ENCODE measurements at places on chromosomes 4 and X.

GRCh38 chr4:125734504-125734903 lies 419.7 kb downstream of the FAT4 start:
- DNase-seq: no peak

DNA sequence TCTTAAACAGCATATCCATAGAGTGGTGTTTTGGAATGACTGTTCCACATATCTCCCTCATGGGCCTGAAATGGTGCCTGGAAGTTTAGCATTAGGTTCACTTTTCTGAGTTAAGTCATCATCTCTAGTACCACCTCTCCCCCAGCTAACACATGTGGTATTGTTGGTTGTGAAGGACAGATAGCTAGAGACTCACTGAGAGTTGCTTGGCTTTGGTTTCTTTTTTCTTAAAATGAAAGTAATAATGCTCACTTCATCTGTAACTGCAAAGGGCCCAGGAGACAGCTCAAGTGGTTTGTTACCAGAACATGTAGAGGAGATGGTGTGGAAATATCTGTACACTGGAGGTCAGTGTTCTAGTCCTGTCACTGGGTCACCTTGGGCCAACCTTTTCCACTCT lies 90.9 kb downstream of the EFNB1 start:
- DNase-seq: no peak

DNA sequence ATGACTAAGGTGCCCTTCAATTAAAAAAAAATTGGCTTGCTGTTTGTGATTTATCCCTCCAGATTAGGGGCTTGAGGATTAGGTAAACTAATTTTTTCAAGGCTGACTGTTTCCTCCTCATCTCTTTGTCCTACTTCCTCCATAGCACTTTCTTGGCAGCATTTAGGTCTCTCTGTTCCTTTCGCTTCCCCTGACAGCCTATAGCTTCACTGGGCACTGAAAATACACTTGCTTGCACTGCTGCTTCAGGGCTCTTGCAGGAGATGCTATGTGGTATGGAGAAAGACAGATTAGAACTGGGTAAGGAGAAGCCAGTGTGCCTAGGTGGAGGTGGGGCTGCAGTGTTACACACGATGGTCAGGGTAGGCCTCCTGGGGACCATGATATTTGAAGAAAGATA lies 112.3 kb upstream of the SFRP2 start:
- DNase-seq: no peak

GRCh38 chr4:8005814-8006215 lies 66.2 kb upstream of the AFAP1 start:
- no peak for DNase-seq

DNA sequence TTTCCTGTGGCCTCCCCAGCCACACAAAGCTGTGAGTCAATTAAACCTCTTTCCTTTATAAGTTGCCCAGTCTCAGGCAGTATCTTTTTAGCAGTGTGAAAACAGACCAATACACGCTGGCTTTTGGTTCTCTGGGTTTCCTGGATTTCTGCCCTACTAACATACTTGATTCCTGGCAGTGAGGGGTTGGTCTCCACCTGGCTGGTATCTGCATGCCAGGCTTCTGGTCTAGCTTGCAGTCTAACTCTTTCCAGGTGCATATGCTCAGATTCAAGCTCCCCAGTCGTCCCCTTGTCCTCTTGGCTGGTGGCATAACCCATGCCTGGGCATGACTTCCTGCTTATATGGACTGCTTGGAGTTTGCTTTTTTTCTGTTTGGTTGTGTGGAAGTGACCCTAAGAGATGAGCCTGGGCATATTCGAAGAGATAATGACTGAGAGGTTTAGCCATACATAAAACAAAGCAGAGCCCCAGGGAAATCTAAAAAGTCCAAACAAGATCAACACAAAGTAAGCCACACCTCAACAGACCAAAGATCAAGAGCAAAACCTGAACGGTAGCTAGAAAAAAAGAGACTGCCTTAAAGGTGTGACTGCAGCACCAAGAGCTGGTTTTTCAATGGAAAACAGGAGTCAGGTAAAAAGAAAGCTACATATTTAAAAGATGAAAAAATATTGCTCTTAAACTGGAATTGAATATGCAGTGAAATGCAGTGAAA lies 102.1 kb upstream of the STS start:
- no peak for DNase-seq

GRCh38 chr4:177118596-177118995 lies 191.1 kb upstream of the NEIL3 start:
- no peak for DNase-seq

GRCh38 chr4:40991908-40992307 lies 222.4 kb downstream of the APBB2 start:
- no peak for DNase-seq

- no peak for DNase-seq
Observed at GRCh38 chr4:137510557-137511265, 21.6 kb downstream of the PCDH18 start.

All from NCI-H2081 treated with DMSO at 0.1 percent for 48 hours (cell line).